Stimulated activated CD8-positive, alpha-beta memory T cell treated with anti-CD3 and anti-CD28 coated beads, Interleukin-15, amount 100 ng/mL, for 4 hours (primary cell): ENCODE measurements at places on chromosomes 7 and 10.

DNA sequence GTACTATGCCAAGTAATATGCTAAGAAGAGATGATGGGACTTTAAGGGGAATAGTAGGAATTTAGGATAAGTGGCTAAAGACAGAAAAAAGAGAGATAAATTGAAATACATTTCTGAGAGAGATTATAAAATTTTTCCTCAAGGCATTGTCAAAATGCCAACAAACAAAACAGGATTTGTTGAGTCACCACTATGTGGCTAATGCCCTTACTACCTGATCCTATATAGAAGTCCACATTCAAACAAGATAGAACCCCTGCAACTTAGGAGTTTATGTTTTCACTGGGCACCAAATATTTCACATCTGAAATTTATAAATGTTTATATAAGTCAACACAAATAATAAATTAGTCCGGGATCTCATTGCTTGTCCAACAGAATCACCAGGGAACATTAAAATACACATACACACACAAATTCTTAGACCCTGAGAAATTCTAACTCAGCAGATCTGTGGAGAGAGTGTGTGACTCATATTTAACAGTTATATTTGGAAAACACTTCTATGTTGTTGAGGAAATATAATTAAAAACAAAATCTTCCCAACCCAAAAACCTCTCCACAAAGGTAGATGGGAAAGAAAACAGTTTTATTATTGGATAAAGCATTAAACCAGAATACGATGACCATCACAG, 154.3 kb downstream of the PPP1R3A start:
- DNase-seq: no peak

DNA sequence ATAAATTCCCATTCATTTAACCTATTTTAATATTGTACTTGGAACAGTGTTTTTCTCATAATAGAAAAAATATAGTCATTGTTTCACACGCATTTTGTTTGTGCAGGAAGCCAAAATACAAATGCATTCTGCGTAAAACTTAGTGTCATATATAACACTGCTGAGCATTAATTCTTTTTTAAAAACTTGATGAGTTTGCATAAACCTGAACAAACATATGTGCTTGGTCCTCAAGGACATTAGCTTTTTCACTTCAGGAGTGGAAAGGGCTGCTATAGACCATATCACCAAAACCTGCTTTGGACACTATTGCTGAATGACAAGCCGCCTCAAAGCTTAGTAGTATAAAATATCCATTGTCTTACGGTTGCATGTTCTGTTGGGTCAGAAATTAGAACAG, 101.6 kb upstream of the PRR15 start:
- DNase-seq: no peak

DNA sequence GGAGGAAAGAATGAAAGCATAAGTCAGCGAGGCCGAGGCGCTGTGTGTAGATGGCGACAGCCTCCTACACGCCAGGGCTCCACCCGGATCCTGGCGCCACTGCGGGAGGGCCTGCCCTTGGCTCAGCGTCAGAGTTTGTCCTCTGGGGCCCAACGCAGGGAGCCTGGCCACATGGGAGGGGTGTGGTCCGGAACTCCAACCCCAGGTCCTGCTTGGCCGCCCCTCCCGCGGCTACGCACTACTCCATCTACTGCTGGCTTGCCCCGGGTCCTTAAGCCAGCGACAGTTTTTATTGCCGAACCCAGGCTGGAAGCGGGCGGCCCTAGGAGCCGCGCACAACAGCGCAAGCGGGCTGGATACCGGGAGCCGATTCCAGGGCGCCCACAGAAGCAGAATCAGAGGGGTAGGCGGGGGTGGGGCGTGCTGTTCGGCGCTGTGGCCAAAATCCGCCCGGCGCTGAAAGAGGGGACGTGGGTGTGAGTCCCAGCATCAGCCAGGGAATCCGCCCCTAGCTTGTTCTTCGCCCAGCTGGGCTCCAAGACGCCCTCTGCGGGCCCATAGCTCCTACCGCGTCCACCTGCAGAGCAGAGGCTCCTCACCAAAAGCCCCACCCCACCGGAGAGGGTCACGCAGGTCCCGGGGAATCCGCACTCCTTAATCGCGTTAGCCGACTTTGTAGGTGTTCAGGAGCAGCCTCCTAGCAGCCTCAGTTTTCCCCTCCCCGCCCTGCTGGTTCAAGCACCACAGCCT, 4.5 kb downstream of the KAZALD1 start:
- DNase-seq: no peak

DNA sequence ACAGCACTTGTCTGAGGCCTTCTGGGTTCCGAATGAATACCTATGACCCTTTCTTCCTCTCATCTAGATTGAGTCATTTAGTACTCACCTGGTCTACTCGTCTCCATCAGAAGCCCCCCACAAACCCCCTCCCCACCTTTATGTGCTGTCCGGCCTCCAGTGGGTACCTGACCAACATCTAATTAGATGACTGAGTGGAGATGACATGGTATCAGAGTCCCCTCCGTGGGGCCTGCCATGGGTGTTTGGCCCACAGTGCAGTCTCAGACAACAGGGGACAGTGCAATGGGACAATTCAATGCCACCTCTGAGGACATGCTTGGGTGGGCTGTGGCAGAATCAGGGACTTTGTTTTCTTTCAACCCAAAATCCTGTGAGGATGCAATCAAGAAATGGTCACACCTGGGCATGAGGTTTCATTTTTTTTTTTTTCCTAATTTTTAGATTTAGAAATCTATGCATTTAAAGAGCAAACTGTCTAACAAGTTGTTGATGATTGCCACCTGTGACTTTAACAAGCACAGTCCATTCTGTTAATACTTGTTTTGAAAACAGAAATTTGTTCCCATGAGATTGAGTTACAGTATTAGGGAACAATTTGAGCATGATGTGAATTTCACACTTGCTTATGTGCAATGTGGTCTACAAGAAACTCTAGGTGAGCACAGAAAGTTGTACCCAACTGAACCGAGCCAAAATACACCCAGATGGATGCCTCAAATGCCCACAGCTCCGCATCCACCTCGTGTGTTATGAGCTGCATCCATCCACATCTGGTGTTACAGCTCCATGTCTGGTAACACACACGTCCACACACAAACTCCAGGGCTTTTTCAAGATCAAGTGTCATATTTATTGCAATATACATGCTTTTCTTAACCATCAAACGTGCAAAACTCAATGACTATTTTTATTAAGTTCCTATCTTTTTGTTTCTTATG, 27.5 kb downstream of the GPRIN2 start:
- no peak for DNase-seq

DNA sequence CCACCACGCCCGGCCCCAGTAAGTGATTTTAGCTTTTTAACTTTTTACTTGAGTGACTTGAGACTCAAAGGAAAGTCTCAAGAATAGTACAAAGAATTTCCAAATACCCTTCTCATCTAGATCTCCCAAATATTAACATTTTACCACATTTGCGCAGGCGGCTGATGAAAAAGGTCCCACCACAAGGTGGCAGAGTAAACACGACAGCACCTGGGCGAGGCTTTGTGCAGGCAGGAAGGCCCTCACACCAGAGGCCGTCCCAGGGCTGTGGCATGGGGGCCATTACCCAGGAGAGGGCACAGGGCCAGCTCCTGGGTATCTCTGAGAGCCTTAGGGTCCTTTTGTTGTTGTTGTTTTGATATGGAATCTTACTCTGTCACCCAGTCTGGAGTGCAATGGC, 50.0 kb upstream of the WIPI2 start:
- no peak for DNase-seq

- DNase-seq: no peak
These were observed 131.4 kb upstream of the ODAD2 start for GRCh38 chr10:28130267-28130666.

DNA sequence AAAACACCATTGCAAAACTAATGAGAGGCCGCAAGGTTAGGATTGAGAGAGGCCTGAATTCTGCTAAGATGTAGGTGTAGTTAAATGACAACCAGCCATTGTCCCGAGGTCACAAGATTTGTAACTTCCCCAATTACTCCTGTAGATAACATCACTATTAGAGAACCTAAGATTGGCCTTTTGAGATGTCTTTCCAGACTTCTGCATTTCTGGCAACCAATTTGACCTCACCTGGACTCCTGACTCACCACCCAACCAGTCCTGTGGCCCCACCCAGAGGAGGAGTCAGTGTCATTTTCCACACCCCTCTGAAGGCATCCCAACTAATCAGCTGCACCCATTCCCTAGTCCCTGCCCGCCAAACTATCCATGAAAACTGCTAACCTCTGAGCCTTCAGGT, 115.7 kb downstream of the PRKAG2 start:
- DNase-seq: no peak

- no peak for DNase-seq
These were observed 44.6 kb downstream of the MTERF1 start for GRCh38 chr7:91835826-91836368.

DNA sequence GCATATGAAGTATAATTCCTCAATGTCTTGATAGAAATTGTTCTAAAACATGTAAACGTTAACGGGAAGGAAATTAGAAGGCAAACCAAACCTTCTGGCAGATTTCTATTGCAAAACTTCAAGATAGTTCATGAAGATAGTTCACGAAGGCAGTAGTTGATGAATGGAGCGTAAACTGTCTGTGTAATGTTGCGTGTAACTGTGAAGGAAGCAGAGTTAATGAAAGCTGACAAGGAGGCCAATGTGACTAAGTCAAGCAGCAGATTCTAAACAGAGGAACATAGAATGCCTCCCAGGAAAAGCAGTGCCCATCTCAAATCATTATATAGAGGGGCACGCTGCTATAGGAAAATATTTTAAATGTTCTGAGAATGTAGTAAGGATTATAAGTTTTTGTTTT, 659.7 kb upstream of the IGFBP3 start:
- no peak for DNase-seq
